ENCODE measurements at places on chromosomes 3 and 15.

DNA sequence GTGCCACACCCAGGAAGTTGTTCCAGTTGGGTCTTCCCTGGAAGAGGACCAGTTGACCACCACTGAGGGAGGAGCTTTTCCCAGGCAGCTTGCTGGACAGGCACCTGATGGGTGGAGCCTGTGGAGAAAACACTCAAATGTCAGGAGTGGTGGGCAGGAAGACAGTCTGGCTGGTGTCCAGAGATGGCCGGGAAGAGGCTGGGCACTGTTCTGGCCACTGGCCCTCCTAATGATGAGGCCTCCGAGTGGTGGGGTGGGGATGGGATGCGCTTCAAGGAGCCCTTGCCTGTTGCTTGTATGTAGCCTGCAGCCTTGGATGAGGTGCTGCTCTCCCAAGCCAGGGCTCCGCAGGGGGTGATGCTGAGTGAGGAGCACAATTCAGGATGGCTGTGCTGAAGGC, 12.3 kb downstream of the PLEKHO2 start:
- peaks cover 50% of the 10 kb centered on the region for H3K4me1 ChIP-seq
- DNase-seq, result no peak
- H3K36me3 ChIP-seq, result peaks cover 37% of the 10 kb centered on the region
- H3K4me3 ChIP-seq, result no peak overlapping the region

GRCh38 chr3:25427942-25428788, at the start of gene RARB:
Gene RARB (plus strand): TSS chr3:25428263. CDS start chr3:25428732, 469 bp downstream.
- peaks cover 2% of the 10 kb centered on the region for H3K4me1 ChIP-seq
- no peak within 1 kb of the TSS for H3K4me3 ChIP-seq
- peaks cover 7% of the 10 kb centered on the region for H3K27me3 ChIP-seq
- DNase-seq, result no peak
- no peaks in the 10 kb centered on the region for H3K36me3 ChIP-seq

- H3K36me3 ChIP-seq, result peaks cover 9% of the 10 kb centered on the region
- peaks cover 4% of the 10 kb centered on the region for H3K4me1 ChIP-seq
- no peak overlapping the region for H3K27ac ChIP-seq
- no peak for DNase-seq
Measured at GRCh38 chr3:47007482-47008233, 28.2 kb downstream of the NBEAL2 start.

GRCh38 chr3:188165596-188165995, 11.6 kb downstream of the LPP start:
- H3K36me3 ChIP-seq, result peaks cover 5% of the 10 kb centered on the region
- H3K27ac ChIP-seq, result peak overlapping the region; percentile 12
- H3K4me3 ChIP-seq, result no peak overlapping the region
- no peak for DNase-seq

GRCh38 chr3:189598530-189599225, 32.5 kb upstream of the TP63 start:
- H3K36me3 ChIP-seq, result no peaks in the 10 kb centered on the region
- no peaks in the 10 kb centered on the region for H3K27me3 ChIP-seq
- no peak for DNase-seq
- H3K4me3 ChIP-seq, result no peak overlapping the region
- no peak overlapping the region for H3K27ac ChIP-seq

- no peaks in the 10 kb centered on the region for H3K36me3 ChIP-seq
- no peaks in the 10 kb centered on the region for H3K4me1 ChIP-seq
- no peak overlapping the region for H3K27ac ChIP-seq
Measured at GRCh38 chr15:50815958-50816590, 50.6 kb upstream of the SPPL2A start.

DNA sequence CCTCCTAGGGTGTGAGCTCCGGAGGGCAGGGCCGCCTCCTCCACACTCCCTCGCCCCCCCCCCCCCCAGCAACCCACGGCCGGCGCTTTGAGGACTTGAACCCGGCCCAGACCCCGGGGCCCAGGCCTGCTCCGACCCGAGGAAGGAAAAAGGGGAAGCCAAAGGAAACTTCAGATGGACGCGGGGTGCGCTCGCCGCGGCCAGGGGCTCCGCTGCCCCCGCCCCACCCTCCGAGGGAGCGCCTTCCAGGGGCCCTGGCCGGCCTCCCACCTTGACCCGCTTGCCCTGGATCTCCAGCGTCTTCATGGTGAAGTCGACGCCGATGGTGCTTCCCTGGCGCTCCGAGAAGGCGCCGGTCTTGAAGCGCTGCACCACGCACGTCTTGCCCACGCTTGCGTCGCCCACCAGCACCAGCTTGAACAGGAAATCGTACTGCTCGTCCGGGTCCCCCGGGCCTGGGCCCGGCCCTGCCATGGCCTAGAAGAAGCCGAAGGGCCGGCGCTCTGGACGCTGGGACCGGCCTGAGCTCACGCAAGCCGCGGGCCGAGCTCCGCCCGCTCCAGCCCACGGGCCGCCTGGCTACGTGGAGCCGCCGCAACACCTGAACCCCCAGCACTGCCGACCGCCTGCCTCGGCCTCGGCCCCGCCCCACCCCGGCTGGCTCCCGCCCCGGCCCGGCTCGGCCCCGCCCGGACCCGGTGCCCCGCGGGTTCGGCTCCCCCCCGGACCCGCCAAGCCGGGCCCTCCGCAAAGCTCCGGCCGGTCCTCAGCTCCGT, 400 bp downstream of the RAB43 start:
- peak overlapping the region; percentile 89 for H3K4me3 ChIP-seq
- H3K27me3 ChIP-seq, result no peaks in the 10 kb centered on the region
- no peak overlapping the region for H3K27ac ChIP-seq
- H3K36me3 ChIP-seq, result peaks cover 8% of the 10 kb centered on the region

DNA sequence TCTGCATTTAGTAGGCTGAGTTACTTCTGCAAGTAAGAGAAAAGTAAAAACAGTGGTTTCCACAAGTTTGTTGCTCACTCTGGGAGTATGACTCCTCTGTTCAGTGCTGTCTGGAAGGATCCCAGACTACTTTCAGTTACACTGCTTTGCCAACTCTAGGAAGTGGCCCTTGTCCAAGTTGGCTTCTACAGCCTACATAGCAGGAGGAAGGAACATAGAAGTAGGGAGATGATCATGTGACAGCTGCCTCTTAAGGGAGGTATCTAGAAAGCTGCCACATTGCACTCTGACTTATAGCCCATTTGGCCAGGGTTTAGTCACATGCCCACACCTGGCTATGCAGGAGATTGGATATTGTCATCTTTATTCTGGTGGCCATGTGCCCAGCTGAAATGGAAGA, 298.1 kb downstream of the NSUN3 start:
- H3K27ac ChIP-seq, result no peak overlapping the region
- DNase-seq, result no peak
- no peaks in the 10 kb centered on the region for H3K27me3 ChIP-seq
- H3K36me3 ChIP-seq, result no peaks in the 10 kb centered on the region

GRCh38 chr15:67240235-67241131, 14.0 kb downstream of the AAGAB start:
- peaks cover 32% of the 10 kb centered on the region for H3K4me1 ChIP-seq
- H3K27ac ChIP-seq, result peak overlapping the region; percentile 90
- no peak for DNase-seq

DNA sequence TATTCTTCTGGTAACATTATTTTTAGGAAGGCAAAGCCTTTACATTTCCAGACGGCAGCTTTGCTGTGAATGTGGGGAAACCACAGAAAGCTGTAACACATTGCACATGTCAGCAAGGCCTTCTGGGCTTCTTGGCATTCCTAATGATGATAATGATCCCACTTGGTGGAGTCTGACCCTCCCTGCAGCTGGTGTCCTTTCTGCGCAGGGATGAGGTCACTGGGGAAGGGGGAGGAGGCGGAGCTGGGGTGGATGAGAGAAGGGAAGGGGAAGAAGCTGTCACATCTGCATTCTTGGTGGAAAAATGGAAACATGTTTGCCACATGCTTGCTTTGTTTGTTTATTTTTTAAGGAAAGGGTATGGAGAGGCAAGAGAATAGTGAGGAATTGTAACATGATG, 68.6 kb downstream of the FILIP1L start:
- no peak for DNase-seq
- H3K27me3 ChIP-seq, result no peaks in the 10 kb centered on the region
- H3K4me3 ChIP-seq, result no peak overlapping the region
- H3K36me3 ChIP-seq, result no peaks in the 10 kb centered on the region
- H3K4me1 ChIP-seq, result peaks cover 53% of the 10 kb centered on the region

DNA sequence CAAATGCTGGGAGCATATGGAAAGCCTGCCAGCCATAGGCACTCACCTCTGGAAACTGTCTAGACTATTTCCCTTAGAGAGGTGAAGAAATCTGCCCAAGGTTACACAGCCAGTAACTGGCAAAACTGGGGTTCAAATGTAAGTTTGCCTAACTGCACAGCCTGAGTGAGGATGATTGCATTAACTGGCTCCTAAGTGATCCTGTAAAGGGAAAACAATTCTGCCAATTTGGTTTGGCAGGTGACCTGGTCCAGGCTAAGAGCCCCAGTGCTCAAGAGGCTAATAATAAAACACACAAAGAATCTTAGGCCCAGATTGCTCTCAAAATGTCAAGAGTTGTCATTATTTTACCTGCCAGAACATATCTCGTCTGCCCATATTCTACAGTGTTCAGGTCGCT, 43.9 kb upstream of the SPRED1 start:
- DNase-seq, result no peak
- no peaks in the 10 kb centered on the region for H3K36me3 ChIP-seq
- H3K4me1 ChIP-seq, result no peaks in the 10 kb centered on the region
- no peak overlapping the region for H3K27ac ChIP-seq
- H3K27me3 ChIP-seq, result peaks cover 2% of the 10 kb centered on the region

DNA sequence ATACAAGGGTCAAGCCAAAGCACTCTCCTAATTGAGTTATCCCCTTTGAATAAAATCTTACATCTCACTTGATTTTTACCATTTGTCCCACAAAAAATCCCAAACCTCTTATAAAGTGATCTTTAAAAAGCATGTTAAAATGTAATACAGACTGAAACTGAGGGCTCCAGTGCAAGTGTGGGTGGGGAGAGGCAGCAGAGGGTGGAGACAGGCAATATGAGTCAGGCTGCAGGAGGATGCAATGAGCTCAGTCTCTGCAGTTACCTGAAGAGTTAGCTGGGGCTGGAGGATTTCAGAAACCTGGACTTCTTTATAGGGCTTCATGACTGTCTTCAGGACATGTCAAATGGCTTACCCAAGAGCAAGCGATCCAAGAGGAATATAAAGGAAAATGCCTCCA, 14.2 kb upstream of the COLQ start:
- H3K27me3 ChIP-seq, result no peaks in the 10 kb centered on the region
- H3K4me1 ChIP-seq, result peaks cover 3% of the 10 kb centered on the region
- H3K27ac ChIP-seq, result no peak overlapping the region
- DNase-seq, result no peak
- no peaks in the 10 kb centered on the region for H3K36me3 ChIP-seq
- H3K4me3 ChIP-seq, result no peak overlapping the region

DNA sequence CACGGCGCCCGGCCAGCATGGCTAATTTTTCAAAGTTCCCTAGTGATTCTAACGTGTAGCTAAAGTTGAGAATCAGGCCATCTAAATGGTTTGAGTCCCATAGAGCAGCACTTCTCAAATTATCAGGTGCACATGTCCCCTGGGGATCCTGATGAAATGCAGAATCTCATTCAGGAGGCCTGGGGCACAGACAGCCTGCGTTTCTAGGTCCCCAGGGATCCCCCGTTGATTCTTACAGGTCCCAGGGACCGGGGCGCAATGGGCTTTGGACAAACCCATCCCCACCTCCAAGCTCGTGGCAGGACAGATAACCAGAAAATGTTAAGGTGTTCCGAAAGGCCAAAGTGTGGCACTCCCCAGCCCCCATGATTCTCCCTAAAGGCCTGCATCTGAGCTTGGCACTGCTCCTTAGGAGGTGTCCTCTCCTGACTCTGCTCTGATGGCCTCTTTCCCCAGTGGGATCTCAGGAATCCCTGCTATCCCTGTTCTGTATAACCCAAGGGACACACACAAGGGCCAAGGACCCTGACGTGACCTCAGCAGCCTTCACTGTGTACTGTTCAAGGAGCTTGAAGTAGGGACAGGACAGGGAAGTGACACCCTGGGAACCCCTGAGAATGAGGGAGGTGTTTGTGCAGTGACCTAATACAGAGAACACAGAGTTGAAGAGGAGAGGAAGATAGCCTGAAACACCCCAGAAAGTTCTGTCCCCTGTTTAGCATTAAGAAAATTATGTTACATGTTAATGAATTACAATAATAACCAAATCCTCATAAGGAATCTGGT, 8.0 kb downstream of the LRRK1 start:
- peaks cover 49% of the 10 kb centered on the region for H3K4me1 ChIP-seq
- DNase-seq, result peak; percentile 37
- H3K4me3 ChIP-seq, result peak overlapping the region; percentile 39
- no peaks in the 10 kb centered on the region for H3K27me3 ChIP-seq
- H3K27ac ChIP-seq, result peak overlapping the region; percentile 54
- H3K36me3 ChIP-seq, result peaks cover 9% of the 10 kb centered on the region

GRCh38 chr3:42680271-42680670, 5.1 kb upstream of the KLHL40 start:
- no peak overlapping the region for H3K4me3 ChIP-seq
- peaks cover 4% of the 10 kb centered on the region for H3K36me3 ChIP-seq
- H3K27me3 ChIP-seq, result peaks cover 15% of the 10 kb centered on the region
- DNase-seq, result no peak

DNA sequence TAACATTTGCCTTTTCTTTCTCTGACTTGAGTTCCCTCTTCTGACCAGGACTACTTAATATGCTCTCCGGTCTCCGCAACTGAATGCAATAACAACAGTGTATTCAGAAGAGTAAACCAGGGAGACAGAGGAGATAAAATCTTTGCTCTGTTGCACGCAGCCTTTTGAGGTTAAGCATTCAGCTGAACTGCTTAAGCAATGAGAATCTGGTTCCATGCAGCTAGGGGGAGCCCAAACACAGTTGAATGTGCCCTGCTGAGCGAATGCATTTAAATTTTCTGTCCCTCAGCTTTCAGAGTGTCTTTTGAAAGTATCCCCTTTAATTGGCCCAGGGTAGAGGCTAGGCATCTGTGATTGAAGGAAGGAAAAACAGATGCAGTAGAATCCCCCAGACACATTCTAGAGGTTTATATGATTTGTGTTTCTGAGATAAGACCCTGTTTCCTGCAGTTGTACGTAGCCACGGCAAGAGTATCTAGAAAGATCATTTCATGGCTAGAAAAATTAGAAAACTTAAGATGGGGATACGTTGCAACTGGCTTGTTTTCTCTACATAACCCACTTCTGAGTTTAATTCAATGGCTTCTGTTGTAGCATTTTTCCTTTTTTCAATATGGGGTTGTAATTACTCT, 309.6 kb downstream of the TUSC7 start:
- H3K27ac ChIP-seq, result no peak overlapping the region
- peaks cover 5% of the 10 kb centered on the region for H3K4me1 ChIP-seq
- H3K4me3 ChIP-seq, result no peak overlapping the region
- H3K27me3 ChIP-seq, result peaks cover 9% of the 10 kb centered on the region
